ENCODE measurements at places on chromosomes 2 and 18.
A peak's percentile ranks its signal among the peaks of the same experiment; 100 is the strongest.

DNA sequence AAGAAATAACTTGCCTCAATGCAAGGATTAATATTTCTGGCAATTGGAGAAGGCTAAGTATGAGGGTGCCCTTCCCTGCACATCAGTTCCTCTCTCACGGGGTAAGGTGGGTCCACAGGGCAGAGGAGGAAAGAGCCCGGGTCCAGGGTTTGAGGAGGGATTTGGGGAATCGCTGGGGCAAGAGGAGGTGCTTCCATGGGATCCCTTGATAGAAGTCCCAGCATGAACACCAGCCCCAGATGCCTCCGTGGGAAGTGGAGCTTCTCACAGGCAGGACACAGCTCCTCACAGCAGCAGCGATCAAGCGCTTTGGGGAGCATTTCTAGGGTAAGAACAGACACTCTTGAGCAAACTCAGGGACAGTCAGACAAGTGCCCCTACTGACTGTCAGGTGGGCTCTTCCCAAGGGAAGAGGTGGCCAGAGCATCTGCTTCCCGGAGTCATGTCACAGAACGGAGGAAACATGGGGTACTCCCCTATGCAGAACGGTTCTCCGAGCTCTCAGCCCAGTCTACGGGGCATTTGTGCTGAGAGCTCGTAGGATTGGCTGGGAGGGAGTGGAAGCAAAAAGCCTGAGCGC, 218.9 kb upstream of the ARL4C start:
- DNase-seq, result no peak

GRCh38 chr2:11248-11941, 34.9 kb downstream of the FAM110C start:
- DNase-seq, result peak; percentile 51

DNA sequence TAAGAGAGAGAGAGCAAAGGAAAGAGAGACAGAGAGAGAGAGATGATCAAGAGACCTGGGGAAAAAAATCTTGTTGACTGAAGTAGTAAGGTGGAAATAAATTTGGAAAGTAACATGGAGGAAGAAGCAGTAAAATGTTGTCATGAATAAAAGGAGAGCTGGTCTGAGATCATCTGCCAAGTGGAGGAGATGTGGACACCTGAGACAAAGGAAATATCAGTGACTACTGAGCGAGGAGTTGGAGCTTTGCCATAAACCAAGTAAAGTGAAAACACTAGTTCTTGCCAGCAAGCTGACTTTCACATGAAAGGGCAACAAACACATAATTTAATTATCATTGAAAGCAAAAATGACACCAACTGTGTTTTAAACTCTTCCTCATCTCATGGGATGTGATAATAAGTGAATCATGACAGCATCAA, 49.0 kb upstream of the DSG1 start:
- DNase-seq, result no peak

DNA sequence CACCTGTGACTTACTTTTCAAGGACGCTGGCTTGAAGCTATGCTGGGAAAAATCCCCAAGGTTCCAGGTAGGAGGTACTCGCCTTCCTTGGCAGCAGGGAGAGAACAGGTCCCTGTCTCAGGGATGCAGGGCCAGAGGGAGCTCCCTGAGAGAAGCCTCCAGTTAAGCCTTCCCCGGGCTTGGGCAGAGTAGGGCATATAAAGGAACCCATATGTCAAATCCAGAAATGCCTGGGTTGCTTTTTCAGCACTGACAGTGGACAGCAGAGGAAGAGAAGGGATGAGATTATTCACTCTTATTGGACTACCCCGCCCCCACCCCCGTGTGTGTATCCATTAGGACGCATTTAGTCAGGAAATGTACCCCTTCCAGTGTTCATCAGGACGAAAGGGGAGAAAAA, 89.3 kb upstream of the TEX51 start:
- no peak for DNase-seq

GRCh38 chr2:62768615-62769014, 63.1 kb downstream of the EHBP1 start:
- no peak for DNase-seq

- no peak for DNase-seq
Measured at GRCh38 chr2:57408587-57408986, 638.0 kb upstream of the VRK2 start.

DNA sequence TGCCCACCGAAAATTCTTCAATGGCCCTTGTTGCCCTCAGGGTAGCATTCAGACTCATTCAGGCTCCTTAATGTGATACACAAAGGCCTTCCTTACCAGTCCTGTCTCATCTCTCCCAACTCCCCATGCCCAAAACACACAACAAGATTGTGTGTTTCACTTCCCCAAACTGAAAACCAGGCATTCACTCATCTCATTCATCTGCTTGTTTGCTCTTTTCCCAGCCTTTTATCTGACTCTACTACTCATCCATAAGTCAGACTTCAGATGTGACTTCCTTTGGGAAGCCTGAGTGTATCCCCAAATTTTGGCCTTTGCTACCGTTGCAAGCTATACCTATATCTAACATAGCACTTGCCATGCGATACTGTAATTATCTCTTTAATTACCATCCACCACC, 9.7 kb upstream of the SLC39A10 start:
- DNase-seq, result no peak

DNA sequence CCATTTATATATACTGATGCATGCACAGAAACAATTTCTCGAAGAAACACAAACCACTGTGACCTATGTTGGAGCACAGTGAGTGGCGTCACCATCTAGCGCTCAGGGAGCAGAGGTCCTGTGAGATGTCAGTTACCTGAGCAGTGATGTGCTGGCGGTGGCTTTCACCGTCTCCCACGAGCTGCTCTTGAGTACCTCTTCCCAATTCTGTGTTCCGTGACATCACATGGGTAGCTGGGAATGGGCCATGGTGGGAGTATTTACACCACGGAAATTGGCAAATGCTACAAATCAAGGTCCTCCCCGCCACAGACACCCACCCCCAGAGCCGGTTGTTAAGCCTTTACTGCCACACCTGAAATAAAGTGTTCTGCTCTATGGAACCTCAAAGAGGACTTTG, 24.4 kb downstream of the GBX2 start:
- no peak for DNase-seq

GRCh38 chr2:65429786-65430602, 2.4 kb downstream of the SPRED2 start:
- DNase-seq, result no peak

DNA sequence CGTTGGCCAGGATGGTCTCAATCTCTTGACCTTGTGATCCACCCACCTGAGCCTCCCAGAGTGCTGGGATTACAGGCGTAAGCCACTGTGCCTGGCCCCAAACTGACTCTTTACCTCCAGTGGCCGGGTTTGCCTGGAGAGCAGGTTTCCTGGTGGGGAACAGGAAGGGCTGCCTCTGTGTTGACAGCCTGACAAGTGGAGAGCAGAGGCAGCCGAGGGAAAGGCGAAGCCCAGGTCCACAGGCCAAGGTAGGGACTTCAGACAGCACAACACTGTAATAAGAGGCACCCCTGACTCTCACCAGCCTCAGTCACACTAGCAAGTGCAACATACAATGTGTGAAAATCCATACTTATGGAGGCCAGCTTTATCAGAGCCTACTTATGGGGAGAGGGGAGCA, 16.5 kb upstream of the SH3BP4 start:
- DNase-seq, result no peak

GRCh38 chr2:143690235-143690634, 561.0 kb downstream of the ARHGAP15 start:
- DNase-seq, result no peak

DNA sequence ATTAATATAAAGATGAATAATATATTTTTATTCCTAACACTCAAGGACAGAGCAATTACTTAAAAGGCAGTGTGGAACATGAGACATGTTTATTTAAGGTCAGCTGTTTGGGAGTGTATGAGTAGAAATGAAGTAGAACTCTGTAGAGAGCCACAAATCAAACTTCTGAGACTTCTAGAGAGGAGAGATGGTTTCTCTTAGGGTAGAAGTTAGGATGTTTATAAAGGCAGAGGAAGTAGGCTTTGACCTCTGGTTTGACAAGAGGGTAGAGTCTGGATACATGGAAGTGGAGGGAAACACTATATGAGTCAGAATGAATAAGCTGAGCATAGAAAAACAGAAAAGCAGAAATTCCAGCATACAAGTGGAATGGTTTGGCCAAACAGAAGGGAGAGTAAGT, 262.1 kb upstream of the KLHL14 start:
- no peak for DNase-seq

DNA sequence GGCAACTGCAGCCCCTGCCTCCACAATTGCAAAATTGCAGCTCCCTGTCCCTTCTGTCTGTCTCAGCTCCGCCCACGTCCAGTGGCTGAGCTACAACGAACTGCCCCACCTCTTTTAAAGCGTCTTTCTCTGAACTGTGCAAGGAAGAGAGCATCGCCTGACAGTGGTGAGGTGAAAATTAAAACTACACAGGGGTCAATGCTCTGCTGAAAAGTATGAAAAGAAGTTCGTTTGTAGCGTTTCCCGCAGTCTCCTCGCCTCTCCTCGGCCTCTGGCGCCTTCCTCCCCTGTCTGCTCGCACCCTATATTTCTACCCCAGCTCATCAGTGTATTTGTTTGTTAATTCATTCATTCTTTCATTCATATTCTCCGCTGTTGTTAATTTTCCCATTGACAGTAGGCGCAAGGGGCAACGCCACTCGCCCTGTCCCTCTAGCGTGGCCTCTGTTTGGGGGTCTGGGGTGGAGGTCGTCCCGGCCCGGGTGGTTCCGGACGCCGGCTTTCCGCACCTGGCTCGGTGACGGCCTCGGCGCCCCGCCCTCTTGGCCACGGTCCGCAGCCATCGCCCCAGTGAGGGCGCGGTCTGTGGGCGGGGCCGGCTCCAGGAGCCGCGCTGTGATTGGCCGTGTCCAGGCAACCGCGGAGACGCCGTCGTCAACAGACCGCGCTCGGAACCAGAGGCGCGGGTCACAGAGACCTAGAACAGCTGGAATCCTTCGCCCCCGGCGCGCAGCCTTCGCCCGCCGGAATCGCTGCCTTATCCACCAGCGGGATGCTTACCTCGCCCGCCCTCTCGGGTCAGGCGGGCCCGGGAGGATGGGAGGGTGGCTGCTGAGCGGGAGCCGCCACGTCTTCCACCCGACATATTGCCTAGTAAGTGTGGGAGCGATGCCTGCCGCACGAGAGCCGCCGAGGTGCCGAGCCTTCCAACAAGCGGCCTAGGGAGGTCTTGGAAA, at the start of gene VWA3B:
Gene VWA3B (plus strand): TSS at position 677 of the 956 bp plus-strand sequence. CDS start 5,926 bp downstream, outside the sequence.
- DNase-seq, result peak; percentile 56

DNA sequence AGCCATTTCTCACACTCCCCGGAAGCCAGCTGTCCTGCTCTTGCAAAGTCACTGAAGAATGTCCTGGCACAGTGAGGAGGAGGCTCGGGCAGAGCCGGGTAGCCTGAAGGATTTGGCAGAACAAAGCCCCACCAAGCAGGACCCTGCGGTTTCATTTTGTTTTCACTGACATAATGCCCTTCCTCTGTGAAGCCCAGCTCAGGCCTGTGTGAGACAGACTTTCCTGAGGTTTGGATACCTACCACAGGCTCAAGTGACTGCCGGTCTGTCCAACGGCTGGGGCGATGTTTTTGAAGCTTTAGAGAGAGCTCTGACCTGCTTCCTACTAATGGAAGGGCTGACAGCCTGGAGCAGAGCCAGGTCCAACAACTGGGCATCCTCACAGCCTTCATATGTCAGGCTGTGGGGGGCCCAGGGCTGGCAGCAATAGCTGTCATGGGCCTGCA, 99.8 kb upstream of the FZD7 start:
- DNase-seq, result no peak

DNA sequence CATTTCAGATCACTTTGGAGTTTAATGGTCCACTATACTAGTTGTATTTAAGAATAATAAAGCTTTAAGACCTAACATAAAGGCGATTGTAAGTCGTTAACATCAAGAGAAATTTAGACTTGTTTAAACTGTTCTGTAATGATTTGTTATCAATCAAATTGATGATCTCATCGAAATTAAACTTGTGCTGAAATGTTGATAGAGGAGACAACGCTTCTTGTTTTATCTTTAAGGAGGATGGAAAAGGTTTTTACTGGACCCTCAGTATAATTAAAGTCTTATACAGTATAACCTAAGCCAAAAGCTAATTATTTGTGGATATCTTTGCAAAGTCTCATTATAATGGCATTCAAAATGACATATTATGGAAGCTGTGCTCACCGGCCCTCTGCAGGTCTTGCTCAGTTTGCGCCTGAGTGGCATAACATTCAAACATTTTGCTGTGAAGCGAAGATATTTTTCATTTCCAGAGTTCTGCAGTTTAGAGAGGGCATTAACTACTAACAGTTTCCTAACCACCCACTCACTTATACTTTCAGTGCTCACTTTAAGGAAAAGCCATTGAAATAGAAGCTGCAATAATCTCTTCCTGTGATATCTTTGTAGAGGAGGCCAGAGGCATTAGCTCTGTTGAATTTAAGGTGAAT, 1.4 kb upstream of the SERTAD2 start:
- no peak for DNase-seq

DNA sequence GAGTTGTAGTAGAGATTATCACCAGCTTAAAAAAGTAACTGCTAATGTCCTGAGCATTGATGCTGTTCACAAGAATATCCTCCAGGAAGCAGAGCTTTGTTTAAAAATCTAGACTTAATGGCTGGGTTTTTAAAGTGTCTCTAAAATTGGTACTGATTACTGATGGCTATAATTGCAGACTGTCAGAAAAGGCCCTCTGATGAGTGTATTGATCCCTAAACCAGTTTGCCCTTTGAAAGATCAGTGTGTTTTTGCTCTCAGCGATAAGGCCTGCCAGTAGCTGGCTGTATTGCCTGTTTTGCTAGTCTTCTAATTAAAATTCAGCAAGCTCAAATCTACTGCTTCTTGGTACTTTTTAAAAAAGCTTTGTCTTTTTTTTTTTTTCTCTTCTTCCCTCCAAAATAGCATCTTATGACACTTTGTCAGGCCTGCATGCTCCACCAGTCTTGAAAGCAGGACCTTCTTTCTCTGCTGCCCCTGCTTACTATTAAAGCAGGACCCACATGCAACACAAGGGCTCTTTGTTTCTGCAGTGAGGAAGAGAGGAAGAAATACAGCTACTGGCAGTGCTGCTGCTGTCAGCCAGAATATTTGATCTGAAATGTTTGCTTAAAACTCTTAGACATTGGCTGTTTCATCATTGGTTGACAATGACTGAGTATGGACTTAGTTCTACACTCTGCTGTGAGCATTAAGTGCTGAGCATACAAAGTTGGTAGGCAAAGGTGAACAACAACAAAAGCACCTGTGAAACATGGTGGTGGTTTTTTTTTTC, 1.8 kb downstream of the SEC11C start:
- no peak for DNase-seq

- DNase-seq, result no peak
Measured at GRCh38 chr2:33042265-33042664, 95.5 kb downstream of the LTBP1 start.

- no peak for DNase-seq
Measured at GRCh38 chr2:177783091-177783490, 289.5 kb downstream of the PDE11A start.
